Effector CD4-positive, alpha-beta T cell (primary cell): ENCODE measurements at places on chromosomes 4 and X.

DNA sequence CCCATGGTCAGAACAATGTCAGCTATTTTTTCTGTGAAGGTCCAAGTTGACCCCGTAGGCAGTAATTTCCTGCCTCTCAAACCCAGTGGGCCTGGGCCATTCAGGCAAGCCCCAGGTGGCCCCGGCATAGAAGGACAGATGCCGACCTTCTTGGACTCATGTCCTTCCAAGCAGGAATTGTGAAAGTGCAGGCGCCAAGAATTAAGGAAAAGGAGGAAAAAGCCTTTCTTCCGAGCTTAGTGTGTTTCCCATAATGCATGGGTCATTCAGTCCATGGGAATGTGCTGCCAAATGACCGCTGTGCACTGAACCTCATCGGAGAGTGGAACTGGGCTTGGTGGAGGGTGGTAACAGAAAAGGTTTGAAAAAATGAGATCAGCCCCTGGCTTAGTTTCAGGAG, 196.5 kb upstream of the HS3ST1 start:
- DNase-seq: no peak

DNA sequence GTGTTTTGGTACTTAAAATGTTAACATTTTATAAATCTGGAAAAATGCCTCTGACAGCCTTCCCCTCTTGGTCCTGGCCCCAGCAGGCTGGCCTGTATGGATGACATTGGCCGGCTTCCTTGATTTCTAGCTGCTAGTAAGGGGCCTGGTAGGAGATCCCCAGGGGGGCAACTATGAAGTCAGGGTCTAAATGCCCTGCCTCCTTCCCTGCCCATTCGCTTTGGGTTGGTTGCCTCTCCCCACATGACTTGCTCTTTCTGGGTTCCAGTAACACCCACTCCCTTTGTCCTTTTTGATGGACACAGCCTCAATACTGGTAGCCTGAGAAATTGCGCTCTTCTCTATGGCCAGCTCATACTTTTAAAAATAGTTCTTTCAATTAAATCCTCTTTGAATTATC, 78.0 kb upstream of the MAD2L1 start:
- DNase-seq: no peak

- no peak for DNase-seq
Measured at GRCh38 chr4:56658528-56658927, 22.6 kb downstream of the HOPX start.

- DNase-seq: no peak
Measured at GRCh38 chr4:110357521-110357920, 118.4 kb upstream of the ENPEP start.

- DNase-seq: no peak
Measured at GRCh38 chr4:14607001-14607400, 395.3 kb upstream of the CPEB2 start.

DNA sequence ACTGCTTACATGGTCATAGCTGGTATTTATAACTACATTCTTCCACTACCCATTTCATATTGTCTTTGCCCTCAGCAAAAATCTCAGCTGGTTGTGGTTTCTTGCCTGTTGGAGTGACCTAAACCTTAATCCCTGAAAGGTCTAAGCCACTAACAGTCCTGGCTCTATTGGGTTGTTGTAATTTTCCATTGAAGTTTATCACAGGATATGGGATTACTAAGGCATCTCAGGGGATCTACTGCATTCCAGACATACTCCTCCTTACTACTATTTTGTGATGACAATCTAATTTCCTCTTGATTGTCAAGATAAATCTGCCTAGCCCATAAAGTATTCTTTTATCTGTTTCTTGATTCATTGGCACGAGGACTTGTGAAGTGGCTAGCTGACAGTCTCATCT, 6.2 kb upstream of the OSTC start:
- no peak for DNase-seq

DNA sequence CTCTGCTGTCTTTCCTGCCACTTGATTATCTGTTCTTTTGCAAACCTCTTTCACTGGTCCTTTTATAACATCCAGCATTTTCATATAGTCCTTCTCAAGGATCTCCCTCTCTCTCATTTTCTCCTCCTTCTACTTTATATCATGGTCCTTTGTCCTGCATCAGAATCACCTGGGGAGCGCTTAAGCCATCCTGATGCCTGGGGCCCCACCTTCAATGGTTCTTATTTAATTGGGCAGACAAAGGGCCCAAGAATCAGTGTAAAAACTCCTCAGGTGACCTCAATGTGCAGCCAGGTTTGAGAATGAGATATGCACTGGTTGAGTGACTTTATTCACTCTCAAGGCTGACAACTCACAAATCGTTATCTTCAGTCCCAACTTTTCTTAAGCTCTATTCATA, 283.9 kb downstream of the UNC5C start:
- DNase-seq: no peak

DNA sequence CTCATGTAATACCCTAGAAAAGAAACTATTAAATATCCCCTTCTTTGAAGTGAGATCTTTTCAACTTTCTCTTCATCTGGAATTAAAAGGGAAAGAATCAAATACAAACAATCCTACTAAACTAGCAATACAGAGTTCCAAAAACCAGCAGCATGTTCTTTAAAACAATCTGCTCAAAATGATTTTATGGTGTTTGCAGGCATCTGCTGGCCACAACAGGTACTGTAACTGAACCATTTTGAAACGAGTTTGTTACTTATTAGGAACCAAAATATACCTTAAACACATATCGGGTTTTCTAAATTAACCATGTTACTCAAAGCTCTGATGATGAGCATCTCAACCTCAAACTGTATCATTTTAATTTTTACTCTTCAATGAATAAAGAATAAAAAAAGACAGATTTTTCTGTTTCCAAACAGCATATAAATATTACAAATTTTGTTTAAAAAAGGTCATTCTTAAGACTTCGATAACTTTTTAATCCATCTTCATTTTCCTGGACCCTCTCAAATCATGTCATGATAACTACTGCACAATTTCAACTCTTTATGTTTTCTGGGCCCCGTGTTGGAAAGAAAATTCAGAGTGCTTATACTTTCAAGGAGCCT, 56.5 kb downstream of the ARAP2 start:
- DNase-seq: no peak

DNA sequence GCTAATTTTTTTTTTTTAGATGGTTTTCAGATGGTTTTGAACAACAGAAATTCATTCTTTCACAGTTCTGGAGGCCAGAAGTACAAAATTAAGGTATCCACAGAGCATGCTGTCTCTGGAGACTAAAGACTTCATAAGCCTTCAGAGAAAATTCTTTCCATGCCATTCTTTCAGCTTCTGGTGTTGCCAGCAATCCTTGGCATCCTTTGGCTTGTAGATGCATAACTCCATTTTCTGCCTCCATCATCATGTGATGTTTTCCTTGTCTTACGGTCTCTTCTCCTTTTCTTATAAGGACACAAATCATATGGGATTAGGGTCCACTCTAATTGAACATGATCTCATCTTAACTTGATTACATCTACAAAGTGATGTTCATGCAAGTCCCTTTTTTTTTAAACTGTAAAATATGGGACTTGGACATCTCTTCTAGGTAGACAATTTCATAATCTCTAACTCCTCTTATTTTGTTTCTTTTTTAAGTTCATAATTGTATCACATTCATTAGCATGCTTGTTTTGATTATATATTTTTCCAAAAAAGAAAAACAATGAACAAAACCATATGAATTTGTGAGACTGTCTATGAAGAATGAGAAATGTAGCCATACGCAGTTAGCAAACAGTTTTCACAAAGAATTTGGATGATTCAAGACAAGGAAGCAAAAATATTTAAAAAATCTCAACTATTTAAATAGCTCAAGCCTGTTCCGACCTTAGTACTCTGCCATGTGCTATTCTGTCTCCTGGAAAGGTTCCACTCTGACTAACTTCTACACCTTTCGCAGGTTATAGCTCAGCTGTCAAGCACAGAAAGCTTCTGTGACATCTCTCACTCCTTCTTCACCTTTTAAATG, 53.1 kb upstream of the GIMD1 start:
- DNase-seq: no peak

GRCh38 chr4:19806865-19807264, 444.8 kb upstream of the SLIT2 start:
- no peak for DNase-seq
